ENCODE measurements at places on chromosomes 12 and 14.

DNA sequence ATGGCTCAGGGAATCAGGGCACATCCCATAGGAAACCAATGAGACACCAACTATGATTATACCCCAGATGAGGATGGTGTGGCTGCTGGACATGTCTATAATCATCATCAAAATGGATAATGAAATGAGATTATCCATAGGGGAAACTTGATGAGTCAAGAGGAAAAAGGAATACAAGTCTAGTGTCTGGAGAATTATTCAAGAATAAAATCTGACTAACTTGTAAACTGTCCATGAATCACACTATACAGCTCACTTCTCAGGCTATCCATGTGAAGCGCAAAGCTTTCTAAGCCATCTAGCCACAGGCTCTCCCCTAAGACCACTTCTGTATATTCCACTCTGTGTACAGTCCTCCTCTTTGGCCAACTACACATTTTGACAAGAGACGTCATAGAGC, 52.5 kb downstream of the DUSP16 start:
- DNase-seq = no peak

GRCh38 chr14:94646481-94646880, 34.3 kb downstream of the SERPINA3 start:
- DNase-seq = no peak

- DNase-seq = peak; percentile 90
These were observed 172.8 kb upstream of the DCN start for GRCh38 chr12:91355150-91356006.

- DNase-seq = no peak
These were observed 89.1 kb upstream of the STAC3 start for GRCh38 chr12:57340104-57340503.

- peak; percentile 47 for DNase-seq
These were observed 7.2 kb upstream of the PLXNC1 start for GRCh38 chr12:94141004-94141764.

DNA sequence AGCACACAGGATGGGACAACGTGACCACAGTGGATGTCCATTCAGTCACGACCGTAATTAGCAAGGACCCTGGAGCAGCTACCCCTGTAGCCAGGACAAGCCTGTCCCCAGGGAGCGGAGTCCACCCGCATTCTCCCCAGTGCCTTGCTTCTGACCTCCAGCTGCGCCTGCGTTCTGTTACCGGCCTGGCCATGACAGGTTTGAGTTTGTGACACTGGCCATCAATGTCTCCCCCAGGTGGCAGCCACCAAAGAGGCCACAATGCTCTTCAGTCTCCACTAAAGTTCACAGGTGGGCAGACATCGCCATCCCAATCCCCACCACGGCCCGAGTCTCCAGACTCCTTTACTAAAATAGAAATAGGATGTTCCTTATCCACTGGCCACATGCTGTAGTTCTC, 96.7 kb downstream of the TMEM132D start:
- DNase-seq = no peak

DNA sequence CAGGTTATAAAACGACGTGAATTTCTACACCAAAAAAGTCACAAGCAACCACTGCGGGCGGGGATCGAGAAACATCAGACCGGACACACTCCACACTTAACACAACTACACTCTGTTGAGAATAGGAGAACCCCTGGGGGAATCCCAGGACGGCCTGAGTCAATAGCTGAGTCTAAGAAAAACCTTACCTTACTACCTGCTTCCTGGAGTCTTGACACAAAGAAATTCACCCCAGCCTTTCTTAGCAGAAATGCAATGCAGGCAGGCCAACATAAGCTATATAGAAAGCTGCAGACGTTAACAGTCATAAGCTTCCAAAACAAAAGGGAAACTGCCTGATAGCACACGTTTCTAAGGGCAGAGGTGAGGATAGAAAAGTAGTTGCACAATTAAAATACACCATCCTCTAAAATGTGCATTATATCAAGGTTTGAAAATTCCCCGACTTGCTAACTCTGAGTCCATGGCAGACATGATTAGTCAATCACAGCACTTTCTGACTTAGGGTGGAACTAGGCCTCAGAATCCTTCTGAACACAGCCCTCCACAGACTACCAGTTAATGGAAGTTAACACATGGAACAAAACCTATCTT, 68.0 kb downstream of the CCDC88C start:
- no peak for DNase-seq

GRCh38 chr12:111650912-111651311, 34.8 kb downstream of the BRAP start:
- DNase-seq = no peak

DNA sequence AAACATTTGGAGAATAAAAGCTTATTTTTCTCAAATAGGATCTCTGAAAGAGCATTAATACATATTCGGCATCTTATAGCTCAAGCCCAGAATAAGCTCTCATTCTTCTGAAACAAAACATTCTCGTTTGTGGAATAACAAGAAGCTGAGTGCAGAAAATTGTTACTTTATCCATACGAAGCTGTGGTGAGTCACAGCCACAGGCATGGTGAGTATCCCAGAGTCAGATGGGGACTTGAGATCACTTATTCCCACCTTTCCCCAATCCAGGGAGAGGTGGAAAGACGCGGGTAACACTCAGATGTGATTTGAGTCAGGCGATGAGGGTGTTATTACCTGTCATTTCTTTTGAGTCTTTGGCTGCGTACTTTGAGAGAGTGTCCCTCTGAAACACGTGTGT, 214.6 kb upstream of the TMEM132C start:
- DNase-seq = no peak

DNA sequence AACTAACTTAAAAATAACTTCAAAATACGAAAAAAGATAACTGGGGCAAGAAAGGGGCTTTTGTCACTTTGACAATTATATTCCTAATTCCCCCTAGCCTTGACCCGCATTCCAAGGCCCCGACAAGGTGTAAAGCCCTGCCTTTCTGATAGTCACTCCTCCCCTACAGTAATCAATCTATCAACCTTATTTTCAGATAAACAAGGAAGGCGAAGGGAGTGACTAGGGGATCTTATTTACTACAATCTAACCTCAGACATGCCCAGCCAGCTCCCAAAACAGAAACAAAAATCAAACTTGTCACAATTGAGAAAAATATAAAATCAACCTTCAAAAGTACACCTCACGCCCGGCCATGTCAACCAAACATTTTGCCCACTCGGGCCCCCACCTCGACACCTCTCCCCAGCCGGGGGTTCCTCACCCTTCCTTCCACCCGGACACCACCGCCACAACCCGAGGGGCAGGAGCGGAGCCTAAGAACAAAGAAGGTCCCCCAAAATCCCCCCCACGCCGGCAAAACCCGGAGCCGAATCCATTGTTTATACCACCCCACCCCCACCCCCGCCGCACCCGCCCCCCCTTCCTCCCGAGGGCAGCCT, 562 bp downstream of the ZFYVE1 start:
- DNase-seq = peak; percentile 44

DNA sequence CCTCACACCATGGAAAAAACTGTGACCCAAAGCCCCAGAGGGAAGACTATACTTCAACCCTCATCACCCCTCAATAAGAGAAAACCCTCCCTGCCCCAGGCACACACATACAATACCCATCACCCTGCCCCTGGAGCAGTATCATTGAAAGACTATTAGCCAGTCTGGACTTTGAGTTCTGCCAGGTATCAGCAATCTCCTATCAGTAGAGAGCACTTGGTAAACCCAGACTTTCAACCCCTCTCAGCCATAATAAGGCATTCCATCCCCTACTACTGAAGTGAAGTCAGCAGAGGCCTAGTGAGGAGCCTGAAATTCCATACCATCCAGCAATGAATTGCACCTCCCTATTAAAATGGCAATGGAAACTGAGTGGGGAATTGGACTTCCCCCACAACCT, 16.4 kb upstream of the PRKD1 start:
- DNase-seq = no peak

GRCh38 chr12:56457817-56458216, 3.4 kb upstream of the MIP start:
- DNase-seq = no peak

DNA sequence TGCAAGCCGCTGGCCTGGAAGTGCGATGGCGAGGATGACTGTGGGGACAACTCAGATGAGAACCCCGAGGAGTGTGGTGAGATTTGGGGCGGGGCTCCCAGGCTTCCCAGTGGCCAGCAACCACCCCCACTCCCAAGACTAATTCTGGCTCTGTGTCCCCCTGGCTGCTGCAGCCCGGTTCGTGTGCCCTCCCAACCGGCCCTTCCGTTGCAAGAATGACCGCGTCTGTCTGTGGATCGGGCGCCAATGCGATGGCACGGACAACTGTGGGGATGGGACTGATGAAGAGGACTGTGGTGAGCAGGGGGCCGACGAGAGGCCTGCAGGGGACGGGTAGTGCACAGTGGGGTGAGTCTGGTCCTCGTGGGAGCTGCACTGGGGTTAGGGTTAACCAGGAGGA, 12.1 kb upstream of the NXPH4 start:
- DNase-seq = no peak

DNA sequence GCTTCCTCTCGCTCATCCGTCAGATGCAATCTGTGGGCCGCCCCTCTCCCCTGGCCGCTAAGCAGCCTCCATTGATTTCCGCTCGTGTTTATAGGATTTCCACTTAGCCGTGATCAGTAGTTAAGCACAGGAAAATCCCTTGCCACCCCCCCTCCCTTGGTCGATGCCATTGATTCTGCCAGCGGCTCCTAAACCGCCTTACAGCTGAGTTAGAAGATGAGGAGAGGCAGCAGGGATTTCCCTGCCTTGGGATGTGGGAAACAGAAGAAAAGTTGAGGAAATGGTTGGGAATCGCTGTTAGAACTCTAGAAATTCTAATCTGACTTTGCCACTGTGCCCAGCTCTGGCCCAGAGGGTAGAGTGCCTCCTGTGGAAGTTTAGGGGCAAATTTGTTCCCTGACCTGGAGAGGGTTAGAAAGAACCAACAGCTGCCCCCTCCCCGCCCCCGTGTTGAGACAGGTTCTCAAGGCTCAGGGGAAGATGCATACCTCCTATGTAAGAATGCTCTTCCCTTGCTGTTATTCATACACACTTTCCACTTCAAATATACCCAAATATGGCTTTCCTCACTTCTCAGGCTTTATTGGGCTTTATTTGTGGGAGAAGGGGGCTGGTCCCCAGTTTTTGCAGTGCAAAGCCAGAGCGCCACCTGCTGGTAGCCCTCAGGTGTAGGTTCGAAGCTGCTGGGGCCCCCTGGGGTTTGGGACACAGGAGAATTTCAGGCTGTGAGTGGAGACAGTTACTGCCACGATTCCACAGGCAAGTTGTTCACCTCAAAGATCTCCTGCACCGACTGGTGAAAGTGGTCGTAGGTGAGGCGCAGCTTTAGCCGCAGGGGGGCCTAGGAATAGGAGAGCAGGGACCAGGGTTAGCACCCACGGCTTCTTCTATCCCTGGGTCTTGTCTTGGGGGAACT, 3.2 kb downstream of the THTPA start:
- peak; percentile 90 for DNase-seq

DNA sequence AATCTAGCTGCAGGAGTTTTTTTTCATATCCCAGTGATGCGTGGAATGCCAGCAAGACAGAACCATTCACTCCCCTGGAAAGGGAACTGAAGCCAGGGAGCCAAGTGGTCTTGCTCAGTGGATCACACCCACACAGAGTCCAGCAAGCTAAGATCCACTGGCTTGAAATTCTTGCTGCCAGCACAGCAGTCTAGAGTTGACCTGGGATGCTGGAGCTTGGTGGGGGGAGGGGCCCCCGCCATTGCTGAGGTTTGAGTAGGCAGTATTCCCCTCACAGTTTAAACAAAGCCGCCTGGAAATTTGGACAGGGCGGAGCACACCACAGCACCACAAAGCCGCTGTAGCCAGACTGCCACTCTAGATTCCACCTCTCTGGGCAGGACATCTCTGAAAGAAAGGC, 86.9 kb upstream of the STXBP6 start:
- DNase-seq = no peak

DNA sequence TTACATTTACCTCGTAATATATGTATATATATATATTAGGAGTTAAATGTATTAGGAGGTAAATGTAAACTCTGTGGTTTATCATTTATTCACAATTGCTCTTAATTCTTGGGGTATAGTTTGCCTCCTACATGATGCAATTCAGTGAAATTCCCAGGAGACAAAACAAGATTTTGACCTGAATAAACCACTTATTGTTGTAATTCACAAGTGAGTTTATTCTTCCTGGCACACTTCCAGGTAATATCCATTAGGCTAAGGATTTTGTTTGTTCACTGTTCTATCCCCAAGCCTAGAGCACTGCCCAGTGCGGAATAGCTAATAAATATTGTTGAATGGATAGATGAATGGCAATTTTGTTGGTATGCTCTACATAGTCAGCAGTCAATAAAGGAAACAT, 3.0 kb downstream of the SMIM10L1 start:
- DNase-seq = no peak

DNA sequence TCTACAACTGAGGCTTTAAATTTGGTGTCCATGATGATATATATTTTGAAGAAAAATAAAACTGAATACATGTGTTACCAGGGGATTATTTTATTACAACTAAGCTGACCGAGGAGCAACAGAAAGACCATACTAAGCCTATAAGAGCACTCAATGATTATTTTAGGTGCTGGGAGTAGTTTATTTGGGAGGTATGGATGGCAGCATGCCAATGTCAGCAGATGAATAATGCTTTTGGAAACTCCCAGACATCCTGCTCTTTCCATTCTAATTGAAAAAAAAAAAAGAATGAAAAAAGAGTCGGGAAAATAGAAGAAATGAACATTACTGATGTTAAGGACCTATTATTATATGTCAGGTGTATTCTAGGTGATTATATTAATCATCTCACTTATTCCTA, 441.2 kb downstream of the BTG1 start:
- no peak for DNase-seq

- DNase-seq = no peak
These were observed 77.7 kb downstream of the MAP3K9 start for GRCh38 chr14:70731447-70732239.

GRCh38 chr14:77812028-77812427, 12.1 kb downstream of the ADCK1 start:
- DNase-seq = no peak

DNA sequence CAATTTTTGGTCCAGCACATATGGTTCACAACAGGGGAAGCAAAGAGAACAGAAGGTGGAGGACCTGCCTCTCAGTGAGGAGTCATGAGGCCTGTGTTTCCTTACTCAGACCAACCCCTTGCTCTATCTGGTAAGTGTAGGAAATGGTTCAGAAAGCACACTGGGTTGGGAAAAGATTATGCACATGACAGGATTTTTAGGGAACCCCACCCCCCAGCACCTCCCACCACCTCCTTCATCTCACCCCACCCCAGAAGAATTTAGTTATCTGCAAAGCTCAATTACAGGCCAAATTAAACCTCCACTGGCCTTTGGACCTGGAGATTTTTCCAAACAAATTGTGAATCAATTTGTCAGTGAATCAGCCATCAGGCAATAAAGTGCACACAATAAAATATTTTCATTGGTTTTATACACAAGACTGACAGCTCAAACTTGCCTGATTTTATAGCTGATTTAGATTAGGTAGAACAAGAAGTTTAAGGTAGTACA, 132.8 kb downstream of the DACT1 start:
- DNase-seq = no peak

GRCh38 chr12:105301696-105302095, 28.8 kb upstream of the C12orf75 start:
- DNase-seq = no peak
